ENCODE measurements at places on chromosomes 5 and 9.
A peak's percentile ranks its signal among the peaks of the same experiment; 100 is the strongest.

- no peak for DNase-seq
These were observed 12.2 kb downstream of the ERGIC1 start for GRCh38 chr5:172846249-172846648.

- DNase-seq: no peak
These were observed 79.1 kb upstream of the GPR151 start for GRCh38 chr5:146595088-146595487.

- DNase-seq: no peak
These were observed 128.1 kb downstream of the SEMA6A start for GRCh38 chr5:116446356-116447005.

DNA sequence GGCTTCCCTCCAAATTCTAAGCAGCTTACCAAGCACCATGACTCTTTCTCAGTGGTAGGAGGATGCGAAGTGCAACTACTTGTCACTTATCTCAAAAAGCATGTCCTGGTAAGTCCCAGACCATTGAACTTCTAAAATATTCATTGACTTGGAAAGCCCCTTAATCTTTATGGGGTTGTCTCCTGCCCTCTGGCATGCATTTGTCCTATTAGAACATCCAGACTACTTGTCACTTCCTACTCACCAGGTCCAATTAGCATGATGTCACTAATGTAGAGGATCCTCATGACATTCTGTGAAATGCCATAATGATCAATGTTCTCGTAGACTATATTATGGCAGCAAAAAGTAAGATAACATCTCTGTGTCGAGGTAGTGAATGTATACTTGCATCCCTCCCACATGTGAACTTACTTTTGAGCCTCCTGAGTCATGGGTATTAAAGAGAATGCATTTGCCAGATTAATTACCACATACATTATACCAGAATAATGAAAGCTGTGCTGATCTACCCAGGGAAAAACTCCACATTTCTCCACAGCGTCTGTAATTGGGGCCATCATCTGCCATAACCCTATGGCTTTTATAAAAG is 63.5 kb upstream of the RAD23B start:
- no peak for DNase-seq

- no peak for DNase-seq
These were observed 65.2 kb downstream of the RAPGEF1 start for GRCh38 chr9:131674425-131675421.

GRCh38 chr5:150211156-150212030 is 21.5 kb downstream of the SLC6A7 start:
- DNase-seq: no peak

- DNase-seq: no peak
These were observed 163.8 kb upstream of the TRPM3 start for GRCh38 chr9:71285191-71285656.

GRCh38 chr9:73093740-73094379 is 57.8 kb upstream of the ANXA1 start:
- no peak for DNase-seq

- no peak for DNase-seq
These were observed 167.6 kb upstream of the WWC1 start for GRCh38 chr5:168123631-168124528.

DNA sequence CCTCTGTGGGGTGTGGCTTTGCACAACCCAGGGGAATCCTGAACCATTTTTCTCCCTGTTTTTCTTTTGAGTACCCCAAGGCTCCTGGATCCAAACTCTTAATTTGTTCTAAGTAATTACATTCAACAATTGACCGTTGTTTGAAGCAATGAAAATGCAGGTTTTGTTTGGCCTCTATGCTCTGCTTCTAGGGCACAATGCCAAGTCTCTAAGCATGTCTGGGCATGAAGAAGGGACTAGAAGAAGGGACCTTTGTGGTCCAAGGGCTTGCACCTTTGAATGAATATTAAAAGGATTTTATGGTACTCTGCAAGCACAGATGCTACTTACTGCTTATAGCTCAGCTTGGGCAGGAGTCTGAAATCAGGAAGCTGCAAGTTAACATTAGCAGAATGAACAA is 6.6 kb upstream of the ENC1 start:
- no peak for DNase-seq

DNA sequence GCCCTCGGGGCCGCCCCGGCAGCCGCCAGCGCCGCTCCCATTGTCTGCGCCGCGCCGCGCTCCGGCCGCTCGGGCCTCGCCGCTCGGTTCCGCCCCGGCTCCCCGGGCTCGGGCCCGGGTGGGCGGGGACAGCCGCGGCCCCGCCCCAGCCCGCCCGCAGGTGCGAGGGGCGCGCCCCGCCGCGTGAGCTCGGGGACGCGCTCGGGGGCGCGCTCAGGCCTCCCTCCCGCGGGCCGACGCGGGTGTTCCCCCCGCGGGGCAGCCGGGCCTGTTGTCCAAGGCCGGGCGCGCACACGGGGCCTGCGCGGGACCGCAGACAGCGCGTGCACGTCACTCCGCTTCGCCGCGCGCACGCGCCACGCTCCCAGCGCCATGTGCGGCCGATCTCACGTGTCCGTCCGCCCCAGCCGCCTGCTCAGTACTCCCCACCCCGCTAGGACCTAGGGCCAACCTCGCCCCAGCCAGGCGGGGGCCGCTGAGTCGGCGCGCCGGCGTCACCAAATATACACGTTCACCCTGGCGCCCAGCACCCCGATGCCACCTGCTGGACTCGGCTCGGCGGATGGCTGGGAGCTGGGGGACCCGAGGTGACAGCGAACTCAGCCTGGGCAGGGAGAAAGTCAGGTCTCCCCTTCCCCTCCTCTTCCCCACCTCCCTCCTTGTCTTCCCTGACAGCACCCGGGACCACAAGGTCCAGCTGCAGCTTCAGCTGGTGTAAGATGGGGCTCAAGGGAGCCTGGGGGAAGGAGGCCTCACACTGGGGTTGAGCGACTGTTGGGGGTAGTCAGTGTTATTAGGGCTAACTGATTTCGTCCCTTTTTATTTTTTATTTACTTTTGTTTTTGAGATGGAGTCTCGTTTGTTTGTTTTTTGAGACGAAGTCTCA is 14.3 kb downstream of the GBGT1 start:
- DNase-seq: peak; percentile 70

DNA sequence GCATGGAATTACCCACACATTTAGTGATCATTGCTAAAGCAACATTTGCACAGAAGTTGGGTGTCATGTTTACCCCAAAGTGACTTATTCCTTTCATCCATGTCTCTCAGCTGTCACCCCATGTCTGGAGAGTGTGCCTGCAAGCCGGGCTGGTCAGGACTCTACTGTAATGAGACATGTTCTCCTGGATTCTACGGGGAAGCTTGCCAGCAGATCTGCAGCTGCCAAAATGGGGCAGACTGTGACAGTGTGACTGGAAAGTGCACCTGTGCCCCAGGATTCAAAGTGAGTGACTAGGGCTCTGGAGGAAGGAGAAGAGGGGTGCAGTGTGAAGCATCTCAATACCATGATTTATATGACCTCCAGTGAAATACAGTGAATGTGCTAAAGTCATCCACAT is 99.9 kb upstream of the PRRC1 start:
- DNase-seq: no peak

DNA sequence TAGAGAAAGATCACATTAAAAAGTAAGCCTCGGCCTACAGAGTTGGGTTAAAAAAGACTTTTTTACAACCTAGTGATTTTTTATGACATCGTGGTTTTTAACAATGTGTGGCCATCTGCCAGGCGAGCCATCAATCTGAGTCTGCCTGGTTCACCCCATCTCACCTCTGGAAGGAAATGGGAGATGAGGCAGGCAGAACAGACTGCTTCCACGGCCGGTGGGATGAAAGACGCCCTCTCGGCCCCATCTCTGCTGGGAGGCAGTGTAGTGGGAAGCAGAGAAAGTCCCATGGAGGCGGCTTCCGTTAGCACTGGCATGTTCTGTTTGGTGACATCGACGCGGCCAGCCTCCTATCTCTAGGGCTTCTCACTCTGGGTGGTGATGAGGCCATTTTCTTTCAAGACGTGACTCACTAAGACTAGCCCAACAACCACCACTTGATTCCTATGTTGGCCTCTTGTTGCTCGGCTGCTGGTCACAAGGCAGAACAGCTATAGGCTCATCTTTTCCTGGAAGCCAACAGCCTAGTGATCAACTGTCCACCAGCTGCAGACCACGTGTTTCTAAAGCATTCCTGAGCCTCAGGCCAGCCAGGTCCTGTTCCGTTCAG is 132.4 kb upstream of the OTULINL start:
- no peak for DNase-seq

Measured in activated CD4-positive, CD25-positive, alpha-beta regulatory T cell (primary cell).